ENCODE measurements at places on chromosomes 2 and 18.
A peak's percentile ranks its signal among the peaks of the same experiment; 100 is the strongest.

GRCh38 chr2:95677346-95677745 lies 85.5 kb downstream of the TRIM43 start:
- H3K4me3 ChIP-seq, result no peak overlapping the region
- no peaks in the 10 kb centered on the region for H3K36me3 ChIP-seq
- no peak for DNase-seq
- H3K4me1 ChIP-seq, result no peaks in the 10 kb centered on the region
- peaks cover 2% of the 10 kb centered on the region for H3K27me3 ChIP-seq

GRCh38 chr2:85266146-85267041 lies 61.4 kb downstream of the TGOLN2 start:
- H3K4me1 ChIP-seq, result no peaks in the 10 kb centered on the region
- no peaks in the 10 kb centered on the region for H3K27me3 ChIP-seq
- DNase-seq, result peak; percentile 84
- no peaks in the 10 kb centered on the region for H3K36me3 ChIP-seq
- no peak overlapping the region for H3K4me3 ChIP-seq
- no peak overlapping the region for H3K27ac ChIP-seq

- H3K4me1 ChIP-seq, result no peaks in the 10 kb centered on the region
- no peaks in the 10 kb centered on the region for H3K36me3 ChIP-seq
- no peak for DNase-seq
- H3K4me3 ChIP-seq, result no peak overlapping the region
- no peak overlapping the region for H3K27ac ChIP-seq
- H3K27me3 ChIP-seq, result peaks cover 6% of the 10 kb centered on the region
Measured at GRCh38 chr2:98883780-98884211, 52.2 kb downstream of the CRACDL start.

DNA sequence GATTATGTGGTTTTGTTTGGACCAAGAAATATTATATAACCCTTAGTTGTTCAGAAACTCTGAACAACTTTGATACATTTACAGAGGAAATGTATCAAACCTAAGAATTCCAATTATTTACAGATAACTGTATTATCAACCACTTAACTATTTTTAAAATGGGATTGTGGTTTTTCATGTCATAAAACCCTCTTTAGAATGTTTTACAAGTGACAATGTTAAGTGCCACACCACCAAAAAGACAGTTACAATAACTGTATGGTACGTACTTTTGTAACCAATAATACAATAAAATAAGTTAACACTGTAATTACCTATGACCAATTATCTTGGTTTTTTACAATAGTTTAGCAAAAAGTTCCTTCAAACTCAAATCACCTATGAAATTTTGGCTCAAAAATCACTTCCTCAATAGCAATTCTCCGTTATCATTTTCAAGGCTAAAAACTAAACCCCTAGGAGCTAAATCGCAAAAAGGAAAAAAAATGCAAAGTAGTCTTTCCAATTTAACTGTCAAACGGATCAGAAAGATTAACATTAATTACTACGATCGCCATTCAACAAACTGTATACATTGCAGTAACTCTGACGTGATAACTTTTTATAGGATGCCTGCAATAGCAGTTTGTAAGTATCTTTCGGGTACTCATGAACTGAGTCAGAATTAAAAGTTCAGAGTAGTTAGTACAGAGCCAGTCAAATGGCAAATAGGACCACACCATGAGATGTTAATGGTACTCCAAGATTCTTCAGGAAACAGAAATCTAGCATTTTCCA lies 1.5 kb downstream of the ROCK1 start:
- H3K4me3 ChIP-seq, result peak overlapping the region; percentile 92
- H3K27ac ChIP-seq, result peak overlapping the region; percentile 95
- no peaks in the 10 kb centered on the region for H3K36me3 ChIP-seq

DNA sequence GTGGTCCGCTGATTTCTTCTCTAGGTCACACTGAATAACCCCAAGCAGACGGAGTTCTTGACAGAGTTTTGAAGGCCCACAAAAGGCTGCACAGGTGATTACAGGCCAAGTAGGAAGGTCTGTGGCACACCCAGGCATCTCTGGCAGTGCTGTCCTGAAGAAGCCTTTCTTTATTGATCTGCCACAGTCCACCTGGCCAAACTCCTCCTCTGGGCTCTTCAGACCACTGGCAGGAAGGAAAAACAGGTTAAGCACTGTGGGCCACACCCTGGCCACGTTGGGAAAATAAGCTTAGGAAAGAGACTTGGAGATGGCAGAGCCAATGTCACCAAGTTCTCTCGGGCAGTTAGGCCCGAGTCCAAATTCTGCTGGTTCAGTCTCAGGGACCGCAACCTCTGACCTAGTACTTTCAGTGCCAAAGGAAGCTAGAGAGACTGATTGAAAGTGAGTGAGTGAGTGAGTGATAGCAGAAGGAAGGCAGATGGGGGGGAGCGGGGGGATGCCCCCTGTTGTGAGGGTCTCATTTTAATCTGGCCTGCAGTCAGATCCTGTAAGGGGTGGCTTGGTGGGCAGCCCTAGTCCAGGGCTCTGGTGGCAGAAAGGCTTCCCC lies 102.9 kb downstream of the TGFA start:
- H3K36me3 ChIP-seq, result no peaks in the 10 kb centered on the region
- H3K4me1 ChIP-seq, result no peaks in the 10 kb centered on the region
- H3K4me3 ChIP-seq, result no peak overlapping the region
- H3K27me3 ChIP-seq, result no peaks in the 10 kb centered on the region
- no peak overlapping the region for H3K27ac ChIP-seq

GRCh38 chr2:85996591-85996990 lies 107.8 kb upstream of the ST3GAL5 start:
- no peaks in the 10 kb centered on the region for H3K27me3 ChIP-seq
- H3K27ac ChIP-seq, result no peak overlapping the region
- no peak overlapping the region for H3K4me3 ChIP-seq
- H3K4me1 ChIP-seq, result peaks cover 75% of the 10 kb centered on the region
- H3K36me3 ChIP-seq, result no peaks in the 10 kb centered on the region

GRCh38 chr2:81196383-81196851 lies 891.9 kb upstream of the LRRTM1 start:
- no peak for DNase-seq
- H3K27me3 ChIP-seq, result no peaks in the 10 kb centered on the region
- H3K36me3 ChIP-seq, result no peaks in the 10 kb centered on the region
- no peak overlapping the region for H3K4me3 ChIP-seq
- no peak overlapping the region for H3K27ac ChIP-seq
